ENCODE measurements at places on chromosomes 2 and 18.

GRCh38 chr18:45974088-45974536 is 7.0 kb upstream of the EPG5 start:
- DNase-seq, result no peak

DNA sequence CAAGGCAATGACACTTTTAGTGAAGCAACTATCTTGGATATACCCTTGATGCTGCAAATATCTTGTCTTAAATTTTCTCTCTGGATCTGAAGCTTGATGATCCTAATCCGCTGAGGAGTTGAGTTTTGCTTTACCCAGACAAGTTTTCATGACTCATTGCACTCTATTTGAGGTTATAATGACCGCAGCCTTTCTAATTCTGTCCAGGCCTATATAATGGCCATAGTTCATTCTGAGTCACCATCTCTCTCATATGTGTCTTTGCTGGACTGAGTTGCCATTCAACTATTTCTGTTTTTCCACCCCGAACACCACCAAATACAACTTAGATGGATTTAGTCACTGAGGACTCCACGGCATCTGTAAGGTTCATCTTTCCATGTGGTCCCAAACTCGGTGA is 802.1 kb upstream of the FAM98A start:
- DNase-seq, result no peak

DNA sequence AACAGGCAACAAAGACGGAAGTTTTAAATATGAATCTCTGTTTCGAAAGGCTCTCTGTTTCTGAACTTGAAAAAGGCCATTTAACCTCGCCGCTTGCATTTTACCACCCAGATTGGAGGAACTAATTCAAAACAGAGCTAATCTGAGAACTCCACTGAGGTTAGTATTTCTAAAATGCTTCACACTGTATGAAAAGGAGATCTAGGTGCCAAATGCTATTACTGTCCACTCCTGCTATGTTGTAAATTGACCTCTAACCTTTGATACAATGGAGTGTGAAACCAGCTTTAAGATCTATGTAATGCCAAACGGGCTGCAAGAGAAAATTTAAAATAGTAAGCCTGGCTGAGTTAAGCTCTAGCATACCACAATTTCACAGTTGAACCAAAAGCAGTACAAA is 364.5 kb downstream of the IRS1 start:
- DNase-seq, result no peak

DNA sequence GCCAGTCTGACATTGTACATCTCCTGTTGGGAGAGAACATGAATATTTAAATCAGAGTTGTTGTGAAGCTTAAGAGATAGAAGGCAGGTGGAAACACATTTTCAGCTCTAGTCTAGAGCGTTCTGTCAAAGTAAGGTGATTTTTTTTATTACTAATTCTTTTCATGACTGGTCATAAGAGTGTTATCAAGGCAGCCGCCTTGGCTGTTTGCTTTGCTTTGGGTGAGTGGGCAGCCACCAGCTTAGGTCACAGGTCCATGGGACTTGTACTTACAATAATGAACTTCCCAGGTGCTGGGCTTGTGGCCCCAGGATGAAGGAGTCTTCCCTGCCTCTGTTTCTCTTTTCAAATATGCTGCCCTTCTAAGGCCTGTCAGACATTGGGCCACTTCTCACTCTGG is 256.3 kb downstream of the SRBD1 start:
- no peak for DNase-seq

DNA sequence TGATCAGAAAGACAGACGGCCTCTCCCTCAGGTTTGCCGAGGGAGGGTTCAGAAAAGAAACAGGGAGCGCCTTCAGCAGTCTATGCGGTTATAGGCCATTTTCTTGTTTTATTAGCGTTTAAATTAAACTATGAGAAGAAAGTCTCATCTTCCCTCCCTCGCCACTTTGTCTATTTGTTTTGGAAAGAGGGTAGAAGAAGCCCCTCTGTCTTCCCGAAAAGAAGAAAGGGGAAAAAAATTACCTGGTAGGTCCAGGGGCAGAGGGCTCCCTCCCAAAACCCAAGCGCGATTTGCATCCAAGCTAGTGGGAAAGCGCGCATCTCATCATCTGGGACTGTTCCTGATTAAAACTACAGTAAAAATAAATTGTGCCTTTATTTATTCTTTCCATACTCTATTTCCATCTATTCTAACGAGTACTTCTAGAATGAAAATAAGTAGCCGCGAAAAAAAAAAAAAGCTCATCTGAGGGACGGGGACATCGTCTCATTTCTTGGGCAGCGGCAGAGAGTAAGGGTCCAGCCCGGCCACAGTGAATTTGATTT is 2.4 kb downstream of the PAX8 start:
- no peak for DNase-seq

GRCh38 chr18:5895299-5895875 is at the start of gene TMEM200C:
TSS of gene TMEM200C (minus strand) at chr18:5895522. CDS start at chr18:5892063, 3,459 bp downstream.
- no peak for DNase-seq

DNA sequence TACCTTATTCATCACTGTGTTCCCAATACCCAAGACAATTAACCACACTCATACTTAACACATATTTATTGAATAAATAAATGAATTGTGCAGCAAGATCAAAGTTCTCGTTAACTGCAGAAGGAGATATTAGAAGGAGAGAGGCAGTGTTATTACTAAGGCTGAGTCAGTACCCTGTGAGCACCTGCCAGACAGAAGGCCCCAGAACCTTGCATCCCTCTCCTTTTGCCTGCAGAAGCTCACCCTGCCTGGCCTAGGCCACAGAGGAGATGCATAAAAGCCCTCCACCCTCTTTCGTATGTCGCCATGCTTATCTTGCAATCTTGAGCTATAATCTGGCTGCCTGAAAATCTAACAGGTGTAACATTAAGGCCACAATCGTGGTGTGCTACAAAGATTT is 20.5 kb upstream of the RNF149 start:
- no peak for DNase-seq

DNA sequence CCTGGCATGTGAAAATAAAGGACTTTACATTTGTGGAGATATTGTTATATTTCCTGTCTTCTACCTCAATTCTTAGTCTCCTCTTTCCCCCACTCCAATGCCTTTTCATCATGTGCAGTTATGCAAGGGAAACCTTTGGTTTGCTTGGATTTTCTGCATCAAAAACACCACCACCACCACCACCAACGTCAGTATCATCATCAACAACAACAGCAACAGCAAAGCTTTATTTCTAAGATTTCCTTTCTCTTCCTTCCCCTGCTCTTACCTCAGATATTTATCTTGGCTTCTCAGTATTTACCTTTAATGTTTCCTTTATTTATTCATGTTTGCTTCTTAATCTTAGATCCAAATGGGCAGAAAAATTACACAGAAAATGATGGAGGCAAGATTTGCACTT is 26.1 kb downstream of the CXCR4 start:
- DNase-seq, result no peak

GRCh38 chr2:232521959-232522622 is 1.9 kb downstream of the PRSS56 start:
- no peak for DNase-seq

GRCh38 chr2:636641-637405 is 40.4 kb downstream of the TMEM18 start:
- DNase-seq, result no peak

GRCh38 chr2:40606862-40607261 is 155.0 kb upstream of the SLC8A1 start:
- no peak for DNase-seq

GRCh38 chr2:160010361-160011145 is 51.9 kb downstream of the PLA2R1 start:
- no peak for DNase-seq

DNA sequence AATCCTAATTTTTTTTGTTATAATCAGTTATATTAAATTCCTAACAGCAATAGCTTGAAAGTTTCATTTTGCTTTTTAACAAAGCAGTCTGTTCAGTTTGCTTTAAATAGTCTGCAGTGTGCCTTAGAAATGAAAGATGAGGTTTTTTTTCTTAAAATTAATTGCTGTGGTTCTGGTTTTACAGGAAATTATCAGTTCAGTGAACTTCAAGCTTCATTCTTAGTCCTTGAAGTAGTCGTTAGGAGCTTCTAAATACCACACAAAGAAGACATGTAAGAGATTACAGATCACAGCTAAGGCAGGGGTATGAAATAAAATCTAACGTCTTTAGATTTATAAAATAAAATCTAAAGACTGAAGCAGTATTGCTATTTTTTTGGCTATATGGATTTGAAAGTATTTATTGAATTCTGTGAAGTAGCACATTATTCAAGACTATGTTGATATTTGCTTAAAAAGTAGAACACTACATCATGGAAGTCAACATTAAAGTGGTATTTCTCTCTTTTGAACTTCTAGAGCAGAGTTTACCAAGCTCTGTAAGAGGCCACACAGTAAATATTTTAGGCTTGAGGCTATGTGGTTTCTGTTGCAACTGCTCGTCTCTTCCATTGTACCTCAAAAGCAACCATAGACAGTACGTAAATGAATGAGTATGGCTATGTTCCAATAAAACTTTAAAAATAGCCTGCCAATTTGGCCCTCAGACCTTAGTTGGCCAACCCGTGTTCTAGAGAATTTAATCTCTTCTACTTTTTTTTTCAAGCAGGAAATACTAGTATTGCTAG is 81.5 kb upstream of the STON1 start:
- no peak for DNase-seq

GRCh38 chr2:168230389-168230788 is 17.0 kb downstream of the STK39 start:
- no peak for DNase-seq

- DNase-seq, result no peak
Observed at GRCh38 chr2:240106765-240107476, 29.2 kb downstream of the COPS9 start.

- DNase-seq, result no peak
Observed at GRCh38 chr2:119641562-119642258, 37.3 kb upstream of the TMEM177 start.

DNA sequence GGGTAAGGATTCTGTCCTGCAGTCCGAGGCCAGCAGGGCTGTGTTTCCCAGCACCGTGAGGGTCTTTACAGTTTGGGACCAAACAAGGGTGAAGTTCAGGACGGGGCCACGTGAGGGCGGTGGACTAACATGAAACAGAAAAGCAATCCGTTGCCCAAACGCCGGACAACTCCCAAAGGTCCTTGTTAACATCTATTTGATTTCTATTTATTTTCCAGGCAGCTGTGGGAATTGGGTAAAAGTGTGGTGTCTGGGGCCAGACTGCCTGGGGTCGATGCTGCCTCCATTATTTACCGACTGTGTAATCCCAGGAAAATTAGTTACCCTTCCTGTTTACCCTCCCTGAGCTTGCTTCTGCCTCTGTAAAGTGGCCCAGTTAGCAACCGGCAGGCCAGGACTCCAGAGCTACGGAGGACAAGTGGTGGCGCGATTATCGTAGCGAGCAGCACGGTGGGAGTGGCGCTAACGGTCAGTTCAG is 66.3 kb upstream of the TCF7L1 start:
- DNase-seq, result no peak

- no peak for DNase-seq
Observed at GRCh38 chr2:185433824-185434223, 304.8 kb upstream of the FSIP2 start.

GRCh38 chr2:119066272-119066804 is 92.2 kb downstream of the C1QL2 start:
- no peak for DNase-seq

GRCh38 chr2:187614756-187615155 is 60.5 kb upstream of the TFPI start:
- no peak for DNase-seq

DNA sequence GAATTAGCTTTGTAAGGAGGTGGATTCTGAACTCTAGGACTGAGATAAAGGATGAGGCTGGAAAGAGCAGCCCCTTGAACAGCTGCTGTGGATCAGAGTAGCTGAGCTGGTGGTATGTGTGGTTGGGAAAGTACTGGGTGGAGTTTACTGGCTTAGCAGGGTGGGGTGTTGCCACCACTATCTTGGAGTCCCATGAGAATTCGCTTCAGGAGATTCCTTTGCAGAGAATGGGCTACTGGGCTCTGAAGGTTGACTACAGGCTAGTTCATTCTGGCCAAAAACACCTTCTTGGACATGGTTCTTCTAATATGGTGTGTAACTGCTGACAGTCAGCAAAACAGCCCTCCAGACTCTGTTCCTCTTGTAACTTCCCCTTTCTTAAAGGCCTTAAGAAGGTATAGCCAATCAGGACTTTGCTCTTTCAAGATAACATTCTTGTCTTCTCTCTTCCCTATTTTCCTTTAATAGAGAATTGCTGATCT is 52.7 kb downstream of the TET3 start:
- no peak for DNase-seq

GRCh38 chr2:26564121-26564644 is 77.0 kb downstream of the CIB4 start:
- no peak for DNase-seq

DNA sequence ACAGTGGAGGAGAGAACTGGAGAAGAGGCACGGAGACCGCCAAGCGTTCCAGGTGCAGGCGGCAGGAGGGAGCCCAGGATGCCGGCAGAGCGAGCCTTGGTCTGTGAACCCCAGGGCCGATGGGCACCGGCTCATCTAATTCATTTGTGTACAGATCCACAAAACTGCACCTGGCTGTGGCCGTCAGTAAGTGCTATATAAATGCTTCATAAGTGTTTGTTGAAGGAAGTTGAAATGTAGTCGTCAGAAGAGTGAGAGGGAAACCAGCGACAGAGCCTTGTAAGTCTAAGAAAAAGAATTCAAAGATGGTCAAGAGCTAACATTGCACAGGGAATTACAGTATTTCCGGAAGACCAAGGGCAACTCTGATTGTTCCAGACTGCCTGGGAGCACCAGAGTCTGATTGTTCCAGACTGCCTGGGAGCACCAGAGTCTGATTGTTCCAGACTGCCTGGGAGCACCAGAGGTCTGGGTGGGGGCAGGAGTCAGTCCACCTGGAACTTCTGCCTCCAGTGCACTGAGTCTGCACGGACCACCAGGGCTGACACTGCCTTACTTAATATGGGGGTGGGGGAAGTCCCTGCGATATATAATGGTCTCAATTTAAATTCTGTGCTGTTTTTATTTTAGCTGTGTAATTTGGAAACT is 112.3 kb downstream of the BCL2 start:
- DNase-seq, result no peak

DNA sequence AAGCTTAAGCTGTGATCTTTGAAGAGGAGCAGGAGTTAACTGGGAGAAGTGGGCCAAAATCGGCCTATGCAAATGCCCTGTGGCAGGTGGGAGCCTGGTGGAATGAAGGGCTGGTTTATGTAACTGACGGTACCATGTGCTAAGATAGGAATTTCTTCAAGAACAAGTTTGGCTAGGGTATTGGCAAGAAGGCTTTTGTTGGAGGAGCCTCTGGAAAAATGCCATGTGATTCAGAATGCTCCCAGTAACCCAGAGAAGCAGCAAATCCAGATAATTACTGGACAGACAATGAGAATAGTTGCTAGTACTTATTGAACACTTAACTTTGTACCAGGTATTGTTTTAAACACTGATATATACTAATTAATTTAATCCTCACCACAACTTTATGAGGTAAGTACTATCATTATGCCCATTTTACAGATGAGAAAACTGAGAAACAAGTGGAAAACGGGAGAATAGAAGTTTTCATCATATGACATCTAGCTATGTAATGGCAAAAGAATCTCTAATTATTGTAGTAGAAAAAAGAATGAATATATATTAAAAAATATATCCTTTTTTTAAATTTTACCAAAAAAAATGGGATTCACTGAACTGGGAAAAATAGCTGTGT is 9.1 kb upstream of the FAM124B start:
- no peak for DNase-seq

Data from cortex of kidney (tissue), 1 donor.